ENCODE measurements at places on chromosomes 7 and 10.

DNA sequence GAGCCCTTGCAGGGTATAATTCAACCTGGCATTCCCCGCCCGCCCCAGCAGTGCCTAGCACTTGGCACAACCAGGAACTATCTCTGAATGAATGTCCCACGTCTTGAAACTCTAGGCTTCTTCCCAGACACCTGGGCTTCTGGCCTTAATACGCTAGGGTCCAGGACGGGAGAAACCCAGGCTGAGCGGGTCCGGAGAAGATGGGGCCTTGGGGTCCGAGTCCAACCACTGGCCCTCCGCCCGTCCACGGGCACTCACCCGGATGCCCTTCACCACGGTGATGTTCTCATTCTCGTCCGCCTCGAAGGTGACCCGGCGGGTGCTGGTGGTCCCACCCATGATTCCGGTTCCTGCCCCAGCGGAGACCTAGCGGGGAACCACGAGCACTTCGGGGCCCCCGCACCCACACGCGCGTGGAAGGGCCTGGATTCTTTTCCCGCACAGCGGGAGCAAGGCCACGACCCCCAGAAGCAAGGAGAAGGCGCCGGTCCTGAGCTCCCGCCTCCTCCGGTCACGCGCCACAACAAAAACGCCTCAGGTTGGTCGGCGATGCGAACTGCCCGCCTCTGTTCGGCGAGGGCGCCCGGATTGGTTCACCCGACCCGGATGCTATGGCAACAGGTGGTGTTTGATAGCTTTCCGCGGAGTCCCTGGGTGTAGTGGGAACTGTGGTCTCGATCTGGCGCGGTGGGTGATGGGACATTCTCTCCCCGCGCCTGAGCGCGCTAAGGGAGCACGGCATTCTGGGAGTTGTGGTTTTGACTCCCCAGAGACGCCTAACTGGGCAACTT is at the start of gene CHCHD3:
Gene CHCHD3 (minus strand): TSS at position 492 of the 791 bp plus-strand sequence. CDS start 153 bp downstream, at position 339.
- DNase-seq = peak; percentile 94

GRCh38 chr7:123355576-123356190 is 155.9 kb upstream of the SLC13A1 start:
- no peak for DNase-seq

- no peak for DNase-seq
Observed at GRCh38 chr7:70492625-70493024, 639.3 kb upstream of the GALNT17 start.

DNA sequence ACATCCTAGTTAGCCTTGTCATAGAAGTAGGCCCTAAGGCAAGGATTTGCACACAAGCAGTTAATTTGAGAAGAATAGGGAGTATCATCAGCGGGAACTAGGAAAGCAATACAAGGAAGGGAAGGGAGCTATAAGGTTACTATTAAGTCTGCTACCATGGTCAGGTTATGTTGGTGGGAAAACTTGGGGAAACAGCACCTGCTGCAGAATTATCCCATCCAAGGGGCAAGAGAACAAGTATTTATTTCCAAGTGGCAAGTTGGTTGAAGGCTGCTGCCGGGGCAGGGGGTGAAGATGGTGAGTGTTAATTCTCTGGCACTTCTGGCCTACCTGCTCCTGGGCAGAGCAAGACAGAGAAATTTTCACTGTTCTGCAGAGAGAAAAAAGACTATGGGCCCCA is 55.0 kb downstream of the CAV1 start:
- no peak for DNase-seq

GRCh38 chr7:88363249-88363648 is 56.6 kb upstream of the STEAP4 start:
- no peak for DNase-seq

GRCh38 chr7:37311355-37311754 is 137.3 kb downstream of the ELMO1 start:
- DNase-seq = peak; percentile 28

- DNase-seq = no peak
Observed at GRCh38 chr7:113816639-113817038, 102.2 kb downstream of the PPP1R3A start.

DNA sequence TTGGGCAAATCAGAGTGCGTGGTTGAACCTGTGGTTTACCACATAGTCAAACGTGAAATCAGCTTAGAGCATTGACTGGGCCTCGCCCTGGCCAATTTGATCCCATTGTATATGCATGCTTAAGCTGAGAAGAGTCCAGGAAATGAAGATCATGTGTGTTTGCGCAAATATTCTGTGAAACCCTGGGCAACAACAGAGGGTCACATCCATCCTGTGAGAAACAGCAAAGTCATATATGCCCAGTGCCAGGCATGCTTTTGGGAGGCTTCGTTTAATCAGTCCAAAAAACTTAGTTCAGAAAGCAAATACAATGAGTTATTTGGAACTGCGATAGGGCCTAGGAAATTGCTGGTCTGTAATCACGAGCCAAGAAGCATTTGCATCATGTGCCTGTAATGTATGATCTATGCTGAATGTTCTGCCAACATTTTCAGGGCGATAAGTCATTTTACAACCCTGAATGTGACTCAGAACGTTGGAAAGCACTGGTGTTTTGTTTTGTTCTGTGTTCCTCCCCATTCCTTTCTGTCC is 412.1 kb upstream of the CELF2 start:
- no peak for DNase-seq

GRCh38 chr7:136167991-136168390 is 190.8 kb upstream of the MTPN start:
- no peak for DNase-seq

- DNase-seq = no peak
Observed at GRCh38 chr7:25619381-25619780, 391.1 kb upstream of the NPVF start.

GRCh38 chr10:101441541-101442455 is 87.8 kb downstream of the BTRC start:
- no peak for DNase-seq

- DNase-seq = no peak
Observed at GRCh38 chr7:131683536-131684125, 127.2 kb upstream of the PODXL start.

DNA sequence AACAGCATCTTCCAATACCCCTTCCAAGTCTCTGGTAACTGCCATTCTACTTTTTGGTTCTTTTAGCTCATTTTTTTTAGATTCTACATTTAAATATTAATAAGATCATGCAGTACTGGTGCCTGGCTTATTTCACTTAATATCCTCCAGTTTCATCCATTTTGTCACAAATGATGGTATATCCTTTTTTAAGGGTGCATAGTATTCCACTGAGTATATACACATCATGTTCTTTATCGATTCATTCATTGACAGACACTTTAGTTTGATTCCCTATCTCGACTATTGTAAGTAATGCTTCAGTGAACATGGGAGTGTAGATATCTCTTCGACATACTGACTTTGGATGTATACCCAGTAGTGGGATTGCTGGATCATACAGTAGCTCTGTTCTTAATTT is 89.7 kb downstream of the CCDC3 start:
- DNase-seq = no peak

DNA sequence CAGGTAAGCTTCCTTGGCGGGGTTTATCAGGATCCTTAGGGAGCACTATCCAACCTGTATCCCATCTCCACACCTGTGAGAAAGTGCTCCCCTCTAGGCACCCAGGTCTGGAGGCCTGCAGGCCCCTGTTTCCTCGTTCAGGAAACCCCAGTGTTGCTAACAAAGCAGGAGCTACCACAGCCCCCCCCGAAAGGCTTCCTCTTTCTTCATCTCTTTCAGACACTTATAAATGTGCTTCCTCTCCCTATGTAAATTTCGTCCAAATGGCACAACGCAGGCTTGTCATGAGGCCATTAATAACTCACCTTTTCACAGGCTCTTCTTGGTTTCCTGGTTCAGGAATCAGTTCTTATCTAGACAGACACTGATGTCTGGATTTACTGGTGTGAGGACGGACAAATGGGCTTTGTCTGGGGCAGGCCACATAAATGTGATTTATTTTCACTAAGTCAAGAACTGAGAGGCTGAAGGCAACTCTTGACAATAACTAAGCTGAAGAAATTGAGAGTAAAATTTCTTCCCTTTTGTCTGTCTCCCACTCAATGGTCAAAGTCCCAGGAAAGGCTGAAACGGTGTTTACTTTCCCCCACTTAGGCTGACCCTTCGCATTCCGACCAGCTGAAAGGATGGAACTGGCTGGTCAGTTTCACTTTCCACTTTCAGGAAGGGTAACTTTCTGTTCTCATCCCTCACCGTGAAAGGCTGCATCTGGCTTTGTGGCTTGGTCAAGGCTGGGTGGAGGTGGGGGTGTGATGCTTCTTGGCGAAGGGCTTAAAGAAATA is 46.8 kb downstream of the PIK3AP1 start:
- DNase-seq = no peak

- DNase-seq = no peak
Observed at GRCh38 chr7:27600247-27600646, 62.4 kb downstream of the HIBADH start.

DNA sequence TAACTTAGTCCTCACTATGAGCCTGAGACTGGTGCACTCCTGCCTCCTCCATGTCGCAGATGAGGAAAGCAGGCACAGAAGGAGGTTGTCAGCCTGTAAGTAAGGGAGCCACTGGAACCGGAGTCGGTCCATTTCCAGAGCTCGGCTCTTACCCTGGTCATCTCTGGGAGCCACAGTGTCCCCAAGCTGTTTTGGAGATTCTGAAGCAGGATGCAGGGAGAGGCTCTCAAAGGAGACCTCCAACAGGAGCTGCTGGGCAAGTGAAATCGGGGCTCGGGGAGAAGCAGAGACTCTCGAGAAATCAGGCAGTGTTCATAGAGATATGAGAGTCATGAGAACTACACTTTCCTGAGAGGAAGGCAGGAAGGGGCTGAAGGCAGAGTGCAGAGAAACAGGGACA is 39.0 kb downstream of the VSTM4 start:
- no peak for DNase-seq

- DNase-seq = no peak
Observed at GRCh38 chr7:80583901-80584300, 54.5 kb upstream of the CD36 start.

DNA sequence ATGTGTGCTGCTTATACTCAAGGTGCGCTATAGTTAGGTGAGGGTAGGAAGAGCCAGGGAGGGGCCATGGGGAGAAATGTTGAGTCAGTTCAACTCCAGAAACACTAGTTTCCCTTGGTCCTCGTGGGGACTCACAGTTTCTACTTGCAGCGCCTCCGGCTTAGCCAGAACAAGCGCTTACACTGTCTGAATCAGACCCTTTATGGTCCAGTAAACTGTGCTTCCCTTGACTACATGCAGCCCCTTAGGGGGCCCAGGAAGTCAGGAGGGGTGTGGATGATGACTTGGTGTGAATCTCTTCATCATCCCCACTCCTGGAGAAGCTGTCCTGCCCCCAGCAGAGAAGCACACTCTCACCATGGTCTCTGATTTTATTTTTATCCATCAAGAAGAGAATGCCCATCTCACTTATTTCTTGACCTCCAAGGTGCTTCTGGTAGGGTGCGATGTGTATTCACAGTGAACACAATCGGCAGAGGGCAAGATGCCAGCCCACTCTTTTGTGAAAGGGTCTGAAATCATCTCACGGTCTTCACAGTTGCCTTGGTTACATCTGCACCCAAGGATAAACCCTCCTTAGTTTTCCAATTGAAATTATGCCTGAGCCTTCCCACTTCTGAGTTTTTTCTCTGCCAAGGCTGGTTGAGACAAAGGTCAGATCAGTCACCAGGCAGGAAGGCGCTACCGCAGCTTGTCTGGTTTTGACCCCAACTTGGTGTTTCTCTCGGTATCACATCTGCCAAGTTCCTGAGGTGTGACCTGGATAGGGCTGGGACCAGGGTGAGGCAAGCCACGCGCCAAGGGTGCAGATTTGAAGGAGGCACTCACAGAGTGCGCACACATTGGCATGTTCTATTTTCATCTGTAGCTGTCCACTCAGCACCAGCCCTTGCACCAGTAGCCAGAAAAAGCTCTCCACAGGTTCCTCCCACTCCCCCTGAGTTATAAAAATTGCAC is 62.7 kb upstream of the LRRC4 start:
- DNase-seq = no peak

- peak; percentile 34 for DNase-seq
Observed at GRCh38 chr10:6409971-6410643, 170.0 kb downstream of the PRKCQ start.

DNA sequence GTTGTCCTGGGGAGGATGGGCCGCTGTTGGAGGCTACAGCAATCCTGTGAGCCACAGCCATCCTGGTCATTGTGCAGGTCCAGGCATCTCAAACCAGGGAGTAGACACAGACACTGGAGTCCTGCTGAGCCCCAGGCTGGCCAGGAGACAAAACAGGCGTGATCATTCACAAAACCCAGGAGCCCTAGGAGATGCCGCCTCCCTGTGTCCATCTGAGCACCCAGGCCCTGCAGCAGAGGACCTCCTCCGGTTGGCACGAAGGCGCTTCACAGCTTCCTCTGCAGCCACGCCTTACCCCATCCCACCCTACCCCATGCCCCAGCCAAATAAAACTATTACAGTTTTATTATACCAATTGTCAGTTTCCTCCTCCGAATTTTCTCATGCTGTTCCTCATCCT is 183.6 kb downstream of the PLXNA4 start:
- no peak for DNase-seq

DNA sequence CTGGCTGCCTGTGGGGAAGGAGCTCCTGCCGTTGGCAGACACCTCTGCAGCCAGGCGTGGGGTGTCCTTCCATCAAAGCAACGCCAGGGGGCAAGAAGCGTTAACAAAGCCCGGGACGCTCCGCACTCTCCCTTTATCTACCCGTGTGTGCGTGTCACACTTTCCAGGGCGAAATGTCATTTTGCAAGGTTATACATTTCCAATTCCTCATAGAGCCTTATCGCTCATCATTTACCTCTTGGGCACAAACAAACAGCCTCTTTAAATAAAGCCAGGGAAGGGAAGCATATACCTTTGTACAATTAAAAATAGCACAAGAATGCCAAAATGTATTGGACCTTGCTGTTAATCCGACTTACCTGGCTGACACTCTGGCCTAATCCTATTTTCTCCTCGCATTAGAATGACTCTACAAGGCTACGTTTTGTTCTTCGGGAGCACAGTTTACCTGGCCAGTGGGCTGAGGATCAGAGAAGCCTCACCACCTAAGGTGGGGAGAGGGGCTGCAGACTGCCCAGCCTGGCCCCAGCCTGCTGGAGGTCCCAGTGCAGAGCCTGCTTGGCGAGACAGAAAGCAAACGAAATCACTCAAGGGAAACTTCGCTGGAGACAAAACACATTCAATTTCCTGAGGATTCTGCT is 77.6 kb upstream of the EN2 start:
- peak; percentile 64 for DNase-seq

GRCh38 chr7:91835826-91836368 is 44.6 kb downstream of the MTERF1 start:
- no peak for DNase-seq

DNA sequence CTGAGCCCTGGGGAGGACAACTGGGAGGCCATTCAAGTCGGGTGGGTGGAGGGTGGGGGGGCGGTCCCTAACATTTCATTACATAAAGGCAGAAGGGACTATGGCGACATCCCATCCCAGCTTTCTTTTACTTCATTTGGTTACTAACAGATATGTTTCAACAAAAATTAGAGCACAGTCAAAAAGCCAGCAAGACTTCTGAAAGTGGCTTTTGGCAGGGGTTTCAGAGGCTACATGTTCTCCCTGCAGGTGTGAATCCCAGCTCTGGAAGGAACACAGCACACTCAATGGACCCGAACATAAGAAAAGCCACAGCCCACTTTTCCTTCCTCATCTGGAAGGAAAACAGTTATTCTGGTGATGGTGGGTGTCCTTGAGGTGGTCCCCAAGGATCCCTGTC is 7.1 kb downstream of the FAM171A1 start:
- no peak for DNase-seq
